ENCODE measurements at places on chromosomes 6 and 20.

DNA sequence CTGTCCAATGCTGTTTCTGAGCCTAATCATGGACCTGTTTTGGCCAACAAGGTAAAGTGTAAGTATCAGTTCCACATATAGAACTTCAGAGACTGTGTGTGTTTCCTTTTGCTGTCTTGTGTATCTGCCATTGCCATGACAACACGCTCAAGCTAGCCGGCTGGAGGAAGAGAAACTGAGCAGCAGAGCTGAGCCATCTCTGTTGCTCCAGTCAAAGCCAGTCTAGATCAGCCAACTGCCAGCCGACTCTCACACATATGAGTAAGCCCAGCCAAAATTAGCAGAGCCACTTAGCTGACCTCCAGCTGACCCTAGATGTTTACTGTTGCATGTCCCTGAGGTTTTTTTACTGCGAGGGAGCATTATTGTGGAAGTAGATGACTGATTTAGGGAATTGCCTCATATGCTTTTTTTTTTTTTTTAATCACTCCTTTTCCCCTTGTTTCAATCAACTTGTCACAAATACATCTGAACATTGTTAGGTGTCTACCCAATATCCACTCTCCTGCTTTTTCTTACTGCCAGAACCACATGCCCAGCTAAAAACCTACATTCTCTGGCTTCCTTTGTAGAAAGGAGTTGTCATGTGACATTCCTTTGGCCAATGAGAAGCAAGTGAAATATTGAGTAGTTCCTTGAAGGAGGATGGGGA lies 304.3 kb upstream of the SUPT3H start:
- DNase-seq: no peak

DNA sequence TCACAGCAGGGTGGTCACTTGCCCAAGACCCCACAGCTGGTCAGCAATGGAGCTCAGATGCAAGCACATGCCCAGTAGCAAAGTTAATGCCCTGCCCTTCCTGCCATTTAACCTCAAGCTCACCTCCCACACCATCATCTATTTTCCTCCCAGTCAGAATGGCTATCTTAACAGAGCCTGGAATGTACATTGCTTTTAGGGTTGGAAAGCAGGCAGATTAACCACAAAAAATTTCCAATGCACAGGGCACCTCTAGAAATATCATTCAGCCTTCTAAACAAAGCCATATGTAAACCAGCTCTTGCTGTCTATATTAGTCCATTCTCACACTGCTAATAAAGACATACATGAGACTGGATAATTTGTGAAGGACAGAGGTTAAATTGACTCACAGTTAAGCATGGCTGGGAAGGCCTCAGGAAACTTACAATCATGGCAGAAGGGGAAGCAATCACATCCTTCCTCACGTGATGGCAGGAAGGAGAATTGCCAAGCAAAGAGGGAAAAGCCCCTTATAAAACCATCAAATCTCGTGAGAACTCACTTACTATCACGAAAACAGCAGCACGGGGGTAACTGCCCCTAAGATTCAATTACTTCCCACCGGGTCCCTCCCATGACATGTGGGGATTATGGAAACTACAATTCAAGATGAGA lies 106.9 kb downstream of the FYN start:
- DNase-seq: no peak

DNA sequence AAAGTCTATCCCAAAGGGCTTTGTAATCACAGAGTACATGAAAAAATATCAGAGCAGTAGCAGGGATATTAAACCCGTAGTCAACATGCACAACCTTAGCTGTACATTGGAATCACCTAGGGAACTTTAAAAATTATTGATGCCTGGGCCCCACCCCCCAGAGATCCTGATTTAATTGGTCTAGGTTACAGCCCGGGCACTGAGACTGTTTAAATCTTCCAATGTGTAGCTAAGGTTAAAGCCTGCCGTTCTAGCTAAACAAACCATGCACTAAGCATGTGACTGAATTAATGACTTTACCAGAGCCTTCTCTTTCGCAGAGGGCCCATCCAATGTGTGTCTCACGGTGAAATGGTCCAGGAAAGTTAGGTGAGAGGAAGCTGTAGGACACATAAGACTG lies 14.1 kb upstream of the JAG1 start:
- no peak for DNase-seq

- no peak for DNase-seq
Measured at GRCh38 chr6:101163611-101164010, 229.9 kb upstream of the GRIK2 start.

DNA sequence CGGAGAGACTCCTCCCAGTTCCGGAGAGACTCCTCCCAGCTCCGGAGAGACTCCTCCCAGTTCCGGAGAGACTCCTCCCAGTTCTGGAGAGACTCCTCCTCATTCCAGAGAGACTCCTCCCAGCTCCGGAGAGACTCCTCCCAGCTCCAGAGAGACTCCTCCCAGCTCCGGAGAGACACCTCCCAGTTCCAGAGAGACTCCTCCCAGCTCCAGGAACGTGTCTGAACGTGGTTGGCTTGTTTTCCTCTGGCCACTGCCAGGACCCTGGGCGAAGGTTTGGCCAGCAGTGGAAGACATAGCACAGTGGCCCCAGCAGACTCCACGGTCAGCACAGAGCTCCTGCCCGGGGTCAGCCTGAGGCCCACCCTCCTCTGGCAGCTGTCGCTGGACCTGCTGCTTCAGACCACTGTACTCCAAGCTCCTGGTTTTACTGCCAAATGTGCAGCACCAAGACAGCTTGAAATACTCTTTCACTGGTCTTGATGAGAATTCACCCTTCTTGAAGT lies 122.3 kb upstream of the AFDN start:
- DNase-seq: no peak

- DNase-seq: no peak
Measured at GRCh38 chr6:160798625-160799024, 96.6 kb downstream of the PLG start.

DNA sequence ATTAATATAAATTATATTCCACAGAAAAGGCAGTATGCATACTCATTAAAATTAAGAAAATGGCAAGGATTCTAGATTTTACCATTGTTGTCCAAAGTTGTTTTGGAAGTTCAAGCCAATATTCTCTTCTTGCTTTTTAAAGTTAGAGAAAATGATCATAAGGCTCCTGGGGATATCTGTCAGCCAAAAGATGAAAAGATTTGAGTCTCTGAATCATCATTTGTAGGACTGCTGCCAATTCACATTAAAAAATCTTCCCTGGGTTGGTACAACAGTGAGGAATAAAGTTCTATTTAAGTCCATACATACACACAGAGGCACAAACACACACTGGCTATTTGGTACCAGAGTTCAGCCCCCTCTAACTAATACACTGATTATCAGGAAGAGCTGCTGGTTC lies 620.1 kb downstream of the COL12A1 start:
- DNase-seq: no peak

GRCh38 chr6:2061880-2062279 lies 183.5 kb downstream of the GMDS start:
- no peak for DNase-seq

DNA sequence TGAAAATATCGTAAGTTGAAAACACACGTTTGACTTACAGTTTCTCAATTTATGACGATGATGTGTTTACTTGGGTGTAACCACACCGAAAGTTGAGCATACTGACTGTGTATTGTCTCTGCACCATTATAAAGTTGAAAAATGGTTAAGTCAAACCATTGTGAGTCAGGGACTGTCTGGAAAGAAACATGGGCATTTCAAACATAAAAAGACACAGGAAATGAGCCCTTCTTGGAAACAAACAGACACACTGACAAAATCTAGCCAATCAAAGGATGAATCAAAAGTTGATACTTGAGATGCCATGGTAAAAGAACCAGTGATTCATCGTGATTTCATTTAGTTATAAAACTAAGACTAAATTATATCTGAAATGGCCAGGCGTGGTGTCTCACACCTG lies 5.3 kb downstream of the POPDC3 start:
- DNase-seq: no peak

DNA sequence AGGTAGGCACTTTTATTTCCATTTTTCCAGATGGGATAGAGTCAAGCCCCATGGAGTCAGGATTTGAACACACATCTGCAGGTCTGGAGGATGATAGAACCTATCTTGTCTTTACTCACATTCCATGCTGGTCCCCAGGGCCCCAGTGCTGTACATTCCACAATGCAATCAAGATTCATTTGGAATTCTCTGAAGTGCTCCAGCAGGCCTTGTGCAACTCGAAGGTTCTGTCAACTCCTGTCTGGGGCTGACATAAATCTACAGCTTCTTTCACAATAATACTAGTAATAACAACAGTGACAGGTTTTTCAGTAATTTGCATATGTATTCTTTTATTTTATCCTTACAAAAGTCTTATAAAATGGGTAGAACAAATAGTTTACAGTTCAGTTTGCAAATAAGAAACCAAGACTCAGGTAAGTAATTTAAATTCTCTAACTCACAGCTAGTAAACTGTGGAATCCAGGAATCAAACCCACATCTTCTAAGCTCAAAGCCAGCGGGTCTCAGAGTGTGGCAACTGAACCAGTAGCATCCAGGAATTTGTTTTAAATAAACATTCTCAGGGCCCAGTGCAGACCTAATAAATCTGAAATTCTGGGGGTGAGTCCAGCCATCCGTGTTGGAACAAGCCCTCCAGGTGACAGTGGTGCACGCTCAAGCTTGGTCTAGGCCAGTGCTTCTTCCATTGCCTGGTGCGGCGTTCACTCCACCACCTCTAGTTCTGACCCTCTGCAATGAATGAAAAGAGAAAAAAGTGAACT lies 137.0 kb upstream of the TNFAIP3 start:
- no peak for DNase-seq

DNA sequence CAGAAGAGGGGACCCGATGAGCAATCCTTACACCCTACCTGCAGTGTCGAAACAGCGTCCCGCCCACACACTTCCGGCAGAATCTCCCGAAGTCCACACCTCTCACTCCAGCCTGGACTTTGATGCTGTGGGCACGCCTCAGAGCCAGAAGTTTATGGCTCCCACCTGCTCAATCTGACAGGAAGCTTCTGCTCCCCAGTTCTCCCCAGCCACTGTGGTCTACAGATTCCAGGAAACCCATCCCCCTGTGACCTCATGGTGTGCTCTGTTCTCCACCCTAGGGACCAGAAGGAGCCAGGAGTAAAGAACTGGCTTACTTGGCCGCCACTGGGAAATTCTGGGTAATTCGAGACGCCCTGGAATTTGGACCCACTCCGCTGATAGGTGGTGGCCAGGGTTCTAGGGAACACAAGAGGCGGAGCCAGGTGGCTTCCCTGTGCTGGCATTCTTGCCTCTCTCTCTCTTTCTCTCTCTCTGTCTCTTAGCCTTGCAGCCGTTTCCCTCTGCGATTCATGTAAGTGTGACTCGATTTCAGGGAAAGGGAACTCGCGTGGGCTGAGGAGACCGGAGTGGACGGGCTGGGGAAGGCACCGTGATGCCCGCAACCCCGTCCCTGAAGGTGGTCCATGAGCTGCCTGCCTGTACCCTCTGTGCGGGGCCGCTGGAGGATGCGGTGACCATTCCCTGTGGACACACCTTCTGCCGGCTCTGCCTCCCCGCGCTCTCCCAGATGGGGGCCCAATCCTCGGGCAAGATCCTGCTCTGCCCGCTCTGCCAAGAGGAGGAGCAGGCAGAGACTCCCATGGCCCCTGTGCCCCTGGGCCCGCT lies at the start of gene TRIM15:
Gene TRIM15 (plus strand): TSS at position 457 of the 828 bp plus-strand sequence. CDS start 139 bp downstream, at position 596.
- no peak for DNase-seq

DNA sequence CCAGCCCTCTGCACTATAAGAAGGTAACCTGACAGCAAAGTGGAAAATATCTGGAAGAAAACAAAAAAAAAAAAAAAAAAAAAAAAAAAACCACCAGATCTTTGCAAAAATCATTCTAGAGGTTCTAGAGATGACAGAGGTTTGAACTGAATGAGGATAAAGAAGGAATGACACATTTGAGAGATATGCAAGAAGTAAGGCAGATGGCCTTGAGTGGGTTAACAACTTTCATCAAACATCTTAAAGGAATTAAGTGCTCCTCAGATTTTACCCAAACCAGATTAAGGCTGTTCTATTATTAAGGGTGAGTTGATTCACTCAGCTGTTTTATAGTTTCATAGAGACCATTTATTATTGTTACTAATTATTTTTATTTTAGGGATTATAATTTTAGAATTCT lies 62.0 kb downstream of the RSPO3 start:
- no peak for DNase-seq

DNA sequence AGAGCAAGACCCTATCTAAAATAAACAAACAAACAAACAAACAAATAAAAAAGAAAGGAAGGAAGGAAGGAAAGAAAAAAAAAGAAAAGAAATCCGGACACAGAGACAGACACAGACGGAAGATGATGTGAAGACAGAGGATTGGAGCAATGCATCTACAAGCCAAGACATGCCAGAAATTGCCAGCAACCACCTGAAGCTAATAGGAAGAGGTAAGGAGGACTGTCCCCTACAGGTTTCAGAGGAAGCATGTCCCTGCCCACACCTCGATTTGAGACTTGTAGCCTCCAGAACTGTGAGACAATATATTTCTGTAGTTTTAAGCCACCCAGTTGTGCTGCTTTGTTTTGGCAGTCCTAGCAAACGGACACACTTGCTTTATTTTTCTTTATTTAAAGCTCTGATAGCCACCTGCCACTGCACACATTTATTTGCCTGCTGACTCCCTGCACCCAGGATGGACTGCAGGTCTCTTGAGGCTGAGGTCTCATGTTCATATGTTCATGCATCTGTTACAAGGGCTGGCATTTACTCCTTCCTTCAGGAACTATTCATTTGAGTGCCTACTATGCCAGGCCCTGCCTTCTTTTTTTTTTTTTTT lies 20.7 kb upstream of the ZMYND8 start:
- DNase-seq: no peak

DNA sequence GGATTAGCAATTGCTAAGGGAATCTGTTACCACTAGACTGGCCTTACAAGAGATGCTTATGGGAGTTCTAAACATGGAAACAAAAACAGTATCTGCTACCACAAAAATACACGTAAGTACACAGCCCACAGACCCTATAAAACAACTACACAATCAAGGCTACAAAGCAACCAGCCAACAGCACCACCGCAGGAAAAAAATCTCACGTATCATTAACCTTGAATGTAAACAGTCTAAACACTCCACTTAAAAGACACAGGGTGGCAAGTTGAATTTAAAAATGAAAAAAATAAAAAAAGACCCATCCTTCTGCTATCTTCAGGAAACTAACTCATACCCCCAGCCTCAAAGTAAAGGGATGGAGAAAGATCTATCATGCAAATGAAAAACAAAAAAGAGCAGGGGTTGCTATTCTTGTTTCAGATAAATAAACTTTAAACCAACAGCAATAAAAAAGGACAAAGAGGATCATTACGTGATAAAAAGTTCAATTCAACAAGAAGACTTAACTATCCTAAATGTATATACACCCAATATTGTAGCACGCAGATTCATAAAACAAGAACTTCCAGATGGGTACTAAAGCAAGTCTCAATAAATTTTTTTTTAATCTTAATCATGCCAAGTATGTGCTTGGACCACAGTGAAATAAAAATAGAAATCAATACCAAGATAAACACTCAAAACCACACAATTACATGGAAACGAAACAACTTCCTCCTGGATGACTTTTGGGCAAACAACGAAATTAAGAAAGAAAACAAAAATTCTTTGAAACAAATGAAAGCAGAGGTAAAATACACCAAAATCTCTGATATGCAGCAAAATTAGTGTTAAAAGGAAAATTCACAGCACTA lies 52.3 kb downstream of the RNGTT start:
- DNase-seq: no peak

GRCh38 chr6:32947552-32948465 lies 5.1 kb downstream of the HLA-DMA start:
- no peak for DNase-seq

All from stimulated activated CD8-positive, alpha-beta memory T cell treated with anti-CD3 and anti-CD28 coated beads, Interleukin-4, amount 100 ng/mL, for 4 hours (primary cell).